ENCODE measurements at places on chromosomes 2 and 18.

GRCh38 chr2:36797324-36798070 is 101.0 kb downstream of the VIT start:
- no peak for DNase-seq

DNA sequence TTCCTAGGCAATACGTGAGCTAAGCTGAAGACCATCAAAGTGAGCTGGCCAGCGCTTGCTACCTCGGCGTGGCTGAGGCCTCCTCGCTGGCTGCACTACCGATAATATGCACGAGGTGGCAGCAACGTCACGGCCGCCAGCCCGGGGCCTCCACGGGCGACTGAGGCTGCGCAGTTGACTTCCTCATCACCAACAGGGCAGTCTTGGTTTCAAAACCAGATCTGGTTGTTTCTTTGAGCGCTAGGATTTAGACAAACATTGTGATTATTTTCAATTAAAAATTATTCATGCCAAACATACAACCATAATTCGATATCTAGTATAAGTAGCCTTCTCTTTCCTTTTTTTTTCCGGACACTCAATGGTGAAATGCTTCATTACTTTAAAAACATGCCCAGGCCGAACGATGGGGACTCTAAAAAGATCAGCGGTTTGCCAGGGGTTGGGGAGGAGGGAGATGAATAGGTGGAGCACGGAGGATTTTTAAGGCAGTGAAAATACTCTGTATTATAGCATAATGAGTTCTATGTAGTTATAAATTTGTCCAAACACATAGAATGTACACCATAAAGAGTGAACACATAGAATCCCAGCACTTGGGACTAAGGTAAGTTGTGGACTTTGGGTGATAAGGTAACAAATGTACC is 52.0 kb downstream of the CYBRD1 start:
- DNase-seq: peak; percentile 42

- no peak for DNase-seq
Observed at GRCh38 chr18:6606411-6607085, 123.0 kb upstream of the ARHGAP28 start.

GRCh38 chr2:118686346-118686745 is 161.1 kb downstream of the EN1 start:
- no peak for DNase-seq

GRCh38 chr18:77749089-77749488 is 499.4 kb downstream of the GALR1 start:
- peak; percentile 37 for DNase-seq

DNA sequence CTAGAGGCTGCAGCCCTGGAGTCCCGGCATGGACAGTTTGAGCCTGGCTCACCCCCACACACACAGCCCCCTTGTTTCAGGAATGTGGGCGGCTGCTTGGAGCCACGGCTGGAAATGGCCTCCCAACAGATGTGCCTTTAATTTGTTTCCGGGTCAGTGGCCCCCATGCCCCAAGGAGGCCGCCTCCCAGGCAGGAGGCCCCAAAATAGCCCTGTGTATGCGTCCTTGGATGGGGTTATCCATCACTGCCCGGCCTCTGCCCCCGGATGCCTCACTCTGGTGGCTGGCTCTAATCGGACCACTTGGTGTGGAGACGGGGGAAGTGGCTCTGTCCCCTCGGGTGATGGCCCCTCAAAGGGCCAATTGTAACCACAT is 151.9 kb upstream of the MYCN start:
- no peak for DNase-seq

DNA sequence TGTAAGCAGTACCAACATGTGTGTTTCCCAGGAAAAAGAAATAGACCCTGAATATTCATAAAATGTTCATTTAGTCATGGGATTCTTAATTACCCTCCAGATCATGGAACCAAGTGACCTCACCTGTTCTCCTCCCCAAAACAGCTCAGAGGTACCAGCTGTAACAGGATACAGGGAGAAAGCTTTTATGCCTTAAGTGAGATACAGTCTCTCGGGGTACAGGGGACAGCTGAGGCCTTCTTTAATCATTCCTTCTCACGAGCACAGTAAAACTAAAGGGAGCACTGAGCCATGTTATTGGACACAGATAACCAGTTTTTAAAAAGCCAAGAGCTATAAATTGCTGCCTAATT is 16.6 kb downstream of the EPHA4 start:
- DNase-seq: no peak

- no peak for DNase-seq
Observed at GRCh38 chr18:10530852-10531251, 5.0 kb downstream of the NAPG start.

- peak; percentile 78 for DNase-seq
Observed at GRCh38 chr2:240820607-240821428, 799 bp upstream of the KIF1A start.

- no peak for DNase-seq
Observed at GRCh38 chr2:234631646-234632514, 135.0 kb upstream of the ARL4C start.

DNA sequence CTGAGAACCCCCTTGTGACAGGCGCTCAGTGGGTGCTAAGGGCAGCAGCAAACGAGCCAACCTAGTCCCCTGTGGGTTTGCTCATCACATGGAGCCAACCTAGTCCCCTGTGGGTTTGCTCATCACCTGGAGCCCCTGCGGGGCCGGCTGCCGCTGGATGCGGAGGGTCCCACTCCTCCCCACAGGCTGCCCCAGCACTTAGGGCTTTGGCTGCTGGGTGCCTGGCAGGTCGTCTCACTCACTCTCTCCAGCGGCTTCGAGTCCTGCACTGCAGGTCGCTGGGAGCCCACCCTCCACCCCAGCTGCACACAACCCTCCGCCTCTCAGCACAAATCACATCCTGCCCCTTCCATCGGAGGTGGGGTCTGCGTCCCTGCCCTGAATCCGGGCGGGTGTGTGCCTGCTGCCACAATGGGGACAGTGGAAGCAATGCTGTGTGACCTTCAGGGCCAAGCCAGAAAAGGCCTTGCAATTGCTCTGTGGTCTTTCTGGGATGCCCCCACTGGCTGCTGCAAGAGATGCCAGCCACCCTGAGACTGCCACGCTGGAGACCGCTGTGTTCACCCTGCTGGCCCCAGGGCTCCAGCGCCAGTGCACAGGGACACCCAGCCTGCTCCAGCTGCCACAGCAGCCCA is 248.1 kb upstream of the SALL3 start:
- DNase-seq: no peak

GRCh38 chr2:225456619-225457260 is 57.2 kb downstream of the NYAP2 start:
- no peak for DNase-seq

- no peak for DNase-seq
Observed at GRCh38 chr2:86031151-86031550, 74.5 kb downstream of the POLR1A start.

DNA sequence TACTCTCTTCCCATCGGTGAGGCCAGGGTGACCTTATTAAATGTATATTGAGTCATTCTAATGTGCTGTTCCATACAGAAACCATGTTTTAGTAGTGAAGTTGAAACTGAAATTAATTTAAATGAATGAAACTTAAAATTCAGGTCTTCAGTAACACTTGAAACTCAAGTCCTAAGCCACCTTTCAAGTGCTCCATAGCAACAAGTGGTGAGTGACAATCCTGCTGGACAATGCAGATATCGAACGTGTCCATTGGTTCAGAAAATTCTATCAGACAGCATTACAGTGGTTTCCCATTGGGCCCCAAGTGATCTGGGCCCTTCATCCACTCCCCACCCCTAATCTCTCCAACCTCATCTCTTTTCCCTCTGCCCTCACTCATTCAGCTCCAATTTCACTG is 48.7 kb downstream of the HNMT start:
- no peak for DNase-seq

DNA sequence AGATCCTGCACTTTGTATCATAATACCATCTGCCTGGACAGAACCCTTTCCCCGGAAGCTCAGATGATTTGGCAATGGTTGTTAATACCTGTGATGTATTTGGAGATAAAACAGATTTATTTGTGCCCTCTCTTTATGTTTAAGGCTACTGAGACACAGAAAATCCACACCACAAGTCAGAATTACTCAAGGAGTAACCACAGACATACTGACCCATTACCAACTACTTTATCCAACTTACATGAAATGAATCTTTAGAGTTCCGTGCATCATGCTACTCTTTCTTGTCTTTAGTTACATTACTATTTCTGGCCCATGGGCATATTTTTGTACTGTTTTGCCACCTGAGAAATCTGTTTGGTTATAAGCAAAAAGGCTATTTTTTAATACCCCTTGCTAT is 384.0 kb downstream of the STK39 start:
- DNase-seq: no peak

- peak; percentile 0 for DNase-seq
Observed at GRCh38 chr2:177489719-177490301, 97.2 kb downstream of the AGPS start.

GRCh38 chr2:160362018-160362417 is 131.6 kb downstream of the RBMS1 start:
- DNase-seq: no peak

- no peak for DNase-seq
Observed at GRCh38 chr18:51235009-51235789, 37.7 kb upstream of the MEX3C start.

DNA sequence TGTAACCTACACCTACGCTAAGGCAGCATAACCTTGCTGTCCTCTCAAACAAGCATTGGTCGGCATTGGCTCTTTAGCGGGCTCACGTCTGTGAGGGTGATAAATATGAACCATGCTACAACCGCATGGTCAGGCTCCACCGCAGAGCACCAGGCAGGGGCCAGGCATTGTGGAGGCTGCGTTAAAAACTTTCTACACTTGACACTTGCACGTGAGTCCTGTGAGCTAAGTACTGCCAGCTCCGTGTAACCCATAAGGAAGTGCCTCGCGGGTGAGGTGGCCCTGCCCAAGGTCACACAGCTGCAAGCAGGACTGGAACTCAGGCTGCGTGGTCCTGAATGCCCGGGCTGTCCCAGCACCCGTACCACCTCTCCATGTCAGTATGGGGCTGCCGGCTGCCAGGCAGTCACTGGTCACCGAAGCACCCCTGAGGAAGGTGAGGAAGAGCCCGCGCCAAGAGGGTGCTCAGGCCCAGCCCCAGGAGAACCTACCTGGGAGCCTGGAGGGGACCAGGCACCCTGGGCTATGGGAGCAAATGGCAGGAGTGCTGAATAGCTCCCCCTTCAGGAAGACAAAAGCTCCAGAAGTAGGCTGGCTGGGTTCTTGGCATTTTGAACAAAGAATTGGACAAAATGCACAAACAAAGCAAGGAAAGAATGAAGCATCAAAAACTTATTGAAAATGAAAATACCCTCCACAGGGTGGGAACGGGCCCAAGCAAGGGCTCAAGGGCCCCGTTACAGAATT is 271.1 kb upstream of the RAB6C start:
- DNase-seq: no peak
